Activated CD4-positive, alpha-beta T cell treated with anti-CD3 and anti-CD28 coated beads, Interleukin-2, Interleukin-6, amounts not matched to agents 100 ng/mL and 50 ng/mL, durations not matched to agents 16 hours and 8 hours (primary cell): ENCODE measurements at places on chromosomes 1 and 21.

DNA sequence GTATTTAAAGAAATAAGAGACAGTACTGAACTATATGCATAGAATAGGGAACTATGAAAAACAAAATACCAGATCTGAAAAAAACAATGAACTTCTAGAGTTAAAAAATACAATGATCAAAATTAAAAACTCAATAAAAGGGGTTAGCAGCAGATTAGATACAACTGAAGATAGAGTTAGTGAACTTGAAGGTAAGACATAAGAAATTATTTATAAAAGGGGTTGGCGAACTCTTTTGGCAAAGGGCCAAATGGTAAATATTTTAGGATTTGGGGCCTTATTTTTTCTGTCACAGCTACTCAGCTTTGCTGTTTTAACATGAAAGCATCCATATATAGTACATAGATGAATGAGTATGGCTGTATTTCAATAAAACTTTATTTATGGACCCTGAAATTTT is 111.4 kb downstream of the ST3GAL3 start:
- no peak for DNase-seq

DNA sequence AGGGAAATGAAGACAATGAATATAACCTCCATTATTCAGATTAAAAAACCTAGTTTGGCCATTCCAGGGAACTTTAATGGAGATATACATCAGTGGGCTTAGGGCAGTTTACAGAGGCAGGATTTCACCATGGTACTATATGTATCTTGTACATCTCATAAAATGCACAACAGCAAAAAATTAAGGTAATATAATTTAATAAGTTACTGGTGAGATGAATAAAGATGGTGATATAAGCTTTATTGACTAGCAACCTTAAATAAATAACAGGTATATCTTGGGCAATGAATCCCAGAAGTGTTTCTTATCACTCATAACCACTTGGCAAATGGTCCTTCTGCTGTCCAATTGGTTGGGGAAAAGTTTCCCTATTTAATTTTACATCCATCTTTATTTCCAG is 29.0 kb downstream of the XCL1 start:
- no peak for DNase-seq

DNA sequence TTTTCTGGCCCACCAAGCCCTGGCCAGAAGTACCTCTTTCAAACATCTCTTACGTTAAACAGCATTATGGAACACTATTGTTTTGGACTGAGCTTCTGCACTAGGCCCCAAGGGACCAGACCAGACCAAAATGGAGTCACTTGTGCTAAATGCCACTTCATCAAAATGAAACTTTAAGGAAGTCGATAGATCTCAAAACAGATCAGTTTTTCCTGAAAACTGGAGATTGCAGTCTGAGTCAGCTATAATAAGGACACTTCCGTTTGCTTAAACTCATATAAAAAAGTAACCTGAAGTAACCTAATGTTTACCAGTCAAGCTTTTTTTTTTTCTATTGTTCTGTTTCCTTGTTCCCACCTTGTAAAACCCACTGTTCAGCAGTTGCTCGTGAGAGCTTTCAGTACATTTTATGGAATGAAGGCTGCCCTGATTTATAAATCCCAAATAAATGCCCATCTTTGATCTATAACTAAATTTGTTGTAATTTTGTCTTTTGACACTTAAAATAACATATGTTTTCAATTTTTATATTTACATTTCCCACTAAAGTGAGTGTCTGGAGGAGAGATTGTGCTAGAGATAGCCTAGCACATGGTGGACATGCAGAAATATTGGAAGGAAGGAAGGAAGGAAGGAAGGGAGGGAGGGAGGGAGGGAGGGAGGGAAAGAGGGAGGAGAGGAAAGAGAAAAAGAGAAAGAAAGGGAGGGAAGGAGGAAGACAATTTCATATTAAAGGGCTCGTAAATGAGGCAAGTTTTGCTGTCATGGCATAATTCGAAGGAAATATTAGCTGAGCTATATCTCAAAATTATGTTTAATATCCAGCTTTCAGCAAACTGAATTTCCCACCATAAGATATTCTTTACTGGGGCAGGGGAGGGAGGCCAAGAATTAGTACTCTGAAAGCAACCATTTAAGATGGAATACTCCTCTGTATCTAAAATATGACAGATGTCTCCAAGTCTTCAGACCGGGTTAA is 77.0 kb upstream of the CXADR start:
- no peak for DNase-seq

DNA sequence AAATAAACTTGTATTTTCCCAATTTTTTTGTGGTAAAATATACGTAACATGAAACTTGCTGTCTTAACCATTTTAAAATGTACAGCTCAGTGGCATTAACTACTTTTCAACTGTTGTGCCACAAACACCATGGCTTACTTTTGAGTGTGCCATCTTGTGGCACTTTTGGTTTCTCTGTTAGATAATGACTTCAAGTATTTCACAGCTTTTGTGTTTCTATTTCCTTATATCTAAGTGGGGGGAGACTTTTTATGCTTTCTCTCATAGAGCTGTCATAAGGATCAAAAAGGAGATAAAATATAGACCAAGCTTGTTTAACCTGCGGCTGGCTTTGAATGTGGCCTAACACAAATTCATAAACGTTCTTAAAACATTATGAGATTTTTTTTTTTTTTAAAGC is 44.3 kb downstream of the CDC14A start:
- DNase-seq, result peak; percentile 41

DNA sequence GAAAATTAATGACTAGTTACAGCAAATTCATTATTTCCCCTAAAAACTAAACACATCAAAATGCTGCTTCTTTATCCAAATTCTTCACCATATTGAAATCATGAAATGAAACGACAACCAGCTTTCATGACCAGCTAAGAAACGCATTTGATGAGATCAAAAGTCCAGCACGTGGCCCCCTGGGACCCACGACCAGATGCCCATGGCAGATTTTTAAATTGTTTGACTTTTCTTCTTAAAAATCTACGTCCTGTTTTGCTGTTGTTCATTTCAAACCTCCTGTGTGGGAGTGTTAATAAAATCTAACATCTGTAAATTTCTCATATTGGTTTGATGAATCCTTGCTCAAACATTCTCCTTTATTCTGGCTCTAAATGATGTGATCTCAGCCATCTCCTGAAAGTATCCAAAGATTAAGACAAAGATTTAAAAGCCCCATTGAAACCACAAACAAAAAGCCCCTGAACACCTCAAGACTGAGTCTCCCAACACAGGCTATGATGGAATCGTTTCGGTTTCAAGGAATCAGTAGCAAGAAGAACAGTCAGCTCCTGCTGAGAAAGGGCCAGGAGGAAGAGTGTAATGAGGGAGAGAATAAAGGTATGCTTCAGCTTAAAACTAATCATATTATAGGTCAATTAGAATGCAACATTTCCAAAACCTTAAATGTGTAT is 523.6 kb downstream of the SMYD3 start:
- DNase-seq, result no peak

- peak; percentile 90 for DNase-seq
These were observed at the start of gene SAMSN1 for GRCh38 chr21:14545906-14546480. Gene SAMSN1 (minus strand): TSS chr21:14546315. CDS start chr21:14546261, 54 bp downstream.

DNA sequence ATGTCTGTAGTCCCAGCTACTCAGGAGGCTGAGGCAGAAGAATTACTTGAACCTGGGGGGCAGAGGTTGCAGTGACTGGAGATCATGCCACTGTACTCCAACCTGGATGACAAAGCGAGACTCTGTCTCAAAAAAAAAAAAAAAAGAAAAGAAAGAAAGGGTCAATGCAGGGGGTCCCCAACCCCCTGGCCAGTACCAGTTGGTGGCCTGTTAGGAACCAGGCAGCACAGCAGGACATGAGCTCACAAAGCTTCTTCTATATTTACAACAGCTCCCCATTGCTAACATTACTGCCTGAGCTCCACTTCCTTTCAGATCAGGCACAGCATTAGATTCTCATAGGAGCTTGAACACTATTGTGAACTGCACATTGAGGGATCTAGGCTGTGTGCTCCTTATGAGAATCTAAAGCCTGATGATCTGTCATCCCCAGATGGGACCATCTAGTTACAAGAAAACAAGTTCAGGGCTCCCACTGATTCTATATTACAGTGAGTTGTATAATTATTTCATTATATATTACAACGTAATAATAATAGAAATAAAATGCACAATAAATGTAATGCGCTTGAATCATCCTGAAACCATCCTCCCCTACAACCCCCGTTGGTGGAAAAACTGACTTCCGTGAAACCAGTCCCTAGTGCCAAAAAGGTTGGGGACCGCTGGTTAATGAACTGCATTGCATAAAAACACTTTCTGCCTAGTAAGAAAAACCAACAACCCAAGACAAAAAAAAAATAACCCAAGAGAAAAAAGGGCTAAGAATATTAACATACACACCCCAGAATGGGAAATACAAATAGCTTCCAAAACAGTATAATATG is 2.8 kb downstream of the ZBTB8OS start:
- peak; percentile 63 for DNase-seq

- peak; percentile 69 for DNase-seq
These were observed at the start of gene CFAP126 for GRCh38 chr1:161367684-161368400. Gene CFAP126 (minus strand): TSS chr1:161367876. CDS start chr1:161367868, 8 bp downstream.

DNA sequence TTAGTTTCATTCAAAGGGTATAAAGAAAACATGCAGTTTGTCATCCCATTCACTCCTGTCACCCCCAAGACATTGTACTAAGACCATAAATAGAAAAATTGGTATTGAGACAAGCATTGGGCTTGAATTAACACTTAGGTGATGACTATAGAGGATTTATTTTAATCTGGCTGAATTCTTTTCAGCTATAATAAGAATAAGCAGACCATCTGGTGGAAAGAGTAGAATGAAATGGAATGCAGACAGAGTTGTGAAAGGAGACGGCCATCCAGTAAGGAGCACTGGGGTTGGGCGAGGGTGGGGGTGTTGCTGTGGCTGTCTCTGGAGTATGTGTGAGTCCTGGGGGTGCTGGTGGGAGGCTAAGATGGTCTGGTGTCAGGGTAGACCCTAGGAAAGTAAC is 125.0 kb upstream of the IVNS1ABP start:
- DNase-seq, result no peak

GRCh38 chr1:172670791-172671190 is 11.9 kb downstream of the FASLG start:
- DNase-seq, result peak; percentile 83

DNA sequence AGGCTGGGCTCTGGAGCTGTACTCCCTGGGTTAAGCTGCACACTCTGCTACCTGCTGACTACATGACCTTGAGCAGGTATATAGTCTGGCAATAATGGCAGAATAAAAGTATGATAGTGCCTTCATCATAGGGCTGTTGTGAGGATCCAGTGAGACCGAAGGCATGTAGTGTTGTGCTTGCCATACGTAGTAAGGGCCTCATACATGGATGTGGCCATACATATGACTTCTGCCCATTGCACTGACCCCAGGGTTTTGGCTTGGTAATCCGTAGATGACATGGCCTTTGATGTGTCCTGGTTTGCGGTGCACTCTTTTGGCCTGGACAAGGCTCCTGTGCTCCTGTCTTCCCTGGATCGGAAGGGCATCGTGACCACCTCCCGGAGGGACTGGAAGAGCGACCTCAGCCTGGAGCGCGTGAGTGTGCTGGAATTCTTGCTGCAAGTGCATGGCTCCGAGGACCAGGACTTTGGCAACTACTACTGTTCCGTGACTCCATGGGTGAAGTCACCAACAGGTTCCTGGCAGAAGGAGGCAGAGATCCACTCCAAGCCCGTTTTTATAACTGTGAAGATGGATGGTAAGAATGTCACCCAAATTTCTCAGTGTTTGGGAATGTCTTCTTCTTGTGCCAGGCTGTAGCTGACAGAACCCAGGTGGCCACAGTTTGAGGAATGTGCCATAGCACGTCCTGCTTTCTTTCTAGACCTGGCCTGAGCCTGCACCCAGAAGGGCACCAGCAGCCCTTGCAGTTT is 17.0 kb upstream of the CD101 start:
- no peak for DNase-seq

- DNase-seq, result no peak
These were observed 190.4 kb upstream of the USP25 start for GRCh38 chr21:15539376-15539775.

- DNase-seq, result no peak
These were observed 1714.1 kb downstream of the BRINP3 start for GRCh38 chr1:188763541-188763940.

DNA sequence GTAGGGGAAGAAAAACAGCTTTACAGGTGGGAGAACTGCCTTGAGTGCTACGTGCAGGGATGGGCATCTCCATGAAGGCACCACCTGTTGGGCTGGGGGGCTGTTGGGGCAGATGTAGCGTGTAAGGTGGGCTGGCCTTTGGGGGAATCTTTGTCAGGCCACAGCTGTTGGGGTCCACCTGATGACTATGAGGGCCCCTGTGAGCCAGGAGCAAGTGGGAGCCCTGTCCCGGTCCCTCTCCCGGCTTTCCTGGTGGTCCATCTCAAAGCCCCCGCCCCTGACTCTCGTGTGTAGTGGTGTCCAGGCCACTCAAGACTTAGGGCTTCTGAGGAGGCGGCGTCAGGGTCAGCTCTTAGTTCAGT is 13.5 kb downstream of the SLC37A1 start:
- no peak for DNase-seq

- DNase-seq, result no peak
These were observed 156.2 kb downstream of the TPR start for GRCh38 chr1:186218654-186219352.

DNA sequence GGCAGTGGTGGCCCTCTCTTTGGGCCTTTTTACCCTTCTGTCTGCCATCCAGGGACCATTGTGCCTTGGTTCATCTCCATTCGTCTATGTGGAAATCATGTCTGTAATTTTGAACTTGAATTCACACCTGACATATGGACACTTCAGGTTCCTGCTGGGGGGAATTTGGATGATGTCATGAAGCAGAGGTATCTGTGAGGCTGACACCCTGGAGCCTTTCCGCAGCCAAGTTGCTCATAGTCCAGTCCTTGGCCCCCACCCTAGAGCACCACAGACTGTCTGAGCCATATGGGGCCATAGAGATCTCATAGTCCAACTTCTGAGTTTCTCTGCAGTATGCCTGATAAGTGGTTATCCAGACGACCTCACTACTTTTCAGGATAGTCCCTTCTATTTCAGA is 147.7 kb upstream of the CACNA1E start:
- DNase-seq, result no peak

DNA sequence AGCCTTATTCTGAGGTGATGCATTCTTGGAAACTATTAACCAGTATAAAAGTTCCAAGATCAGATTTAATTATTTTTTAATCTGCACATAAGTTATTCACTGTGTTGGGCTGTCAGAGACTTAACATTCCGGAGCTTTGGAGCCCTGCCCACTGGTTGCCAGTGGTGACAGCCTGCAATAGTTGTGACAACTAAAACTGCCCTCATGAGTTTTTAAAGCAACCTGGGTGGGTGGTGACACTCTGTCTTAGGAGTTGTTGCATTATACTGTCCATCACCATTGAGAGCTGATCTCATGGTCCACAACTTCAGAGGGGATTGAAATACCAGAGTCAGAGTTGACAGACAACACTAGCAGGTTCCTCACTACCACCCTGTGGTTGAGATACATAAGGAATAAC is 653.9 kb upstream of the USP24 start:
- no peak for DNase-seq

DNA sequence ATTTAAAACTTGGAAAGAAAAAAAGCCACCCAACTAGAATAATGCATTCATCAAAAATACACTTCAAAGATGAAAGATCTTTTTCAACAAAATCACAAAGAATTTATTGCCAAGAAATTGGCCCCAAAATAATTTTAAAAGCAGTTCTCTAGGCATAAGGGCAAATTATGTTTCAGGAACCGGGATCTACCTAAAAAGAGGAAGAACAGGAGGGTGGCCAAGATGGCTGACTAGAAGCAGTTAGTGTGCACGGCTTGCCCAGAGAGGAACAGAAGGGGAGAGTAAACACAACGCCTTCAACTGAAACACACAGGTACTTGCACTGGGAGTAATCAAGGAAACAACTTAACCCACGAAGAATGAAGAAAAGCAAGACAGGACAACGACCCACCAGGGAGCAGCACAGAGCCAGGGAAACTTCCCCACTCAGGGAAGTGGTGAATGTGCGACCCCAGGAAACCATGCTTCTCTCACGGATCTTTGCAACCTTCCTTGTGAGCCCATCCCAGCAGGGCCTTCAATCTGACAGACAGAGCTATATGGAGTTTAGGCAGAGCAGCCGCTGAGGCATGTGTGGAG is 46.1 kb downstream of the ACKR1 start:
- DNase-seq, result no peak
